Left ventricle myocardium superior (tissue), 1 donor: ENCODE measurements at places on chromosomes 7 and 10.

- no peak for DNase-seq
Observed at GRCh38 chr7:114481999-114482398, 67.4 kb downstream of the FOXP2 start.

- no peak for DNase-seq
Observed at GRCh38 chr7:77239471-77239870, 39.9 kb upstream of the FGL2 start.

DNA sequence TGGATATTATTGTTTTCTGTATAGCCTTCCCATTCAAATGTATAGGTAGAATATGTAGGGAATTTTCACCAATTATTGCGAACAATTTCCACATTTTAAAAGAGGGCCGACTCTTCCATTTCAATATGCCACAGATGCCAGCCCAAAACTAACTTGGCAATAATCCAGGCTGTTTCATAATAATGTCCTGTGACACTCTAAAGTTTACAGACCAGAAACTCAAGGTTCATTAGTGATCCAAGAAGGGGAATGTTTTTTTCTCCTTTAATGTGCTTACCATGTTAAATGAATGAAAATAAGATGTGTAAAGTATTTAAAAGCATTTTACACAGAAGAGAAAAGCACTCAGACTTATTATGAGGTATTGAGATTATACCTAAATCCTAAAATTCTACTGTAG, 63.0 kb upstream of the FAM3C start:
- no peak for DNase-seq

GRCh38 chr7:105261689-105262088, 127.0 kb downstream of the SRPK2 start:
- DNase-seq, result no peak

DNA sequence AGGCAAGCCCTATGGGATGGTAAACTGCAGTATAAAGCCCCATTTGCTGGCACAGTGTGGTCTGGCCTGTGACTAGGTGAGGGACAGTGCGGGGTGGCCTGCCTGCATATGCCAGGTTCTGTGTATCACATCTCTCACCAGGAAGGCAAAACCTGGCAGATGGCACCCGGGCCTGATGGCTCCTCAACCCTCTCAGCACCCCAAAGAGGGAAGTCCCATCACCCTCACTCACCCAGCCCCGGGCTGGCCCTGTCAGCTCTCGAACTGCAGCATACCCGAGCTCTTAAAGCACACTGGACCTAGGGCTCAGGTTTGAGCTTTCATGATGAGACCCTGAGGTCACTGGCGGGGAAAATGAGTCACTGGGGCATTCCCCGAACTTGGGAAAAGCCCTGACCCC, 130.5 kb downstream of the LHPP start:
- peak; percentile 12 for DNase-seq

GRCh38 chr7:126818393-126819196, 434.1 kb downstream of the GRM8 start:
- no peak for DNase-seq

DNA sequence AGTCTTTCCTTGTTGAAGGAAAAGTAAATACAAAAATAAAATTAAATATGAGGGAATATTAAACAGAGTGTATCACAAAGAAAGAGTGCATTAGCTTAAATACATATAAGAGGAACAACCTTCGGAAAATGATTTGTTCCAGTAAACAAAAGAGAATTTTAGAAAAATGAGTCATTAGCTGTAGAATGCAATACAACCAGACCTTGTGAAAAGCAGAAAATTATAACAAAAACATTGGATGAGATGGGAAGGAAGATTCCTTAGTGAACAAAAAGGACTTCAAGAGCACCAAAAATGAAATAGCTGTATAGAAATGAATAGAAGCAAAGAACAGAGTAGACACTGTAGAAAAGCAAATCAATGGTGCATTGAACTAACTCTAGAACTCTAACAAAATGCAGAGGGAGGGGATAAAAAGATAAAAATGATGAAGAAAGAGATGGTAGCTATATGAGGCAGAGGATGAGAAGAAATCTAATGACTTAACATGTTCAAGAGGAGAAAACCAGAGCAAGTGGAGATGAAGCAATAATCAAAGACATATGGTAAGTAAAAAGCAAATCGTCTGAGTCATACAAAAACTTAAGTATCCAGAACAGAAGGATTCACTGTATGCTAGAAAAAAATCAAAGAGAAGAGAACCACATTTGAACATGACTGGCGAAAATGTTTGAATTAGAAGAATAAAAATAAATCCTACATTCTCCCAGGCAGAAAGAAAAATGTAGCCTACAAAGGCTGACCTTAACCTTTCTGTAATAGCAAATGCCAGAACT, 190.5 kb downstream of the TMEM26 start:
- DNase-seq, result no peak

- DNase-seq, result no peak
Observed at GRCh38 chr10:92421550-92421949, 130.6 kb downstream of the MARCHF5 start.

GRCh38 chr7:607938-608337, 88.3 kb upstream of the PDGFA start:
- DNase-seq, result no peak

- no peak for DNase-seq
Observed at GRCh38 chr10:77512219-77512578, 125.4 kb downstream of the KCNMA1 start.

DNA sequence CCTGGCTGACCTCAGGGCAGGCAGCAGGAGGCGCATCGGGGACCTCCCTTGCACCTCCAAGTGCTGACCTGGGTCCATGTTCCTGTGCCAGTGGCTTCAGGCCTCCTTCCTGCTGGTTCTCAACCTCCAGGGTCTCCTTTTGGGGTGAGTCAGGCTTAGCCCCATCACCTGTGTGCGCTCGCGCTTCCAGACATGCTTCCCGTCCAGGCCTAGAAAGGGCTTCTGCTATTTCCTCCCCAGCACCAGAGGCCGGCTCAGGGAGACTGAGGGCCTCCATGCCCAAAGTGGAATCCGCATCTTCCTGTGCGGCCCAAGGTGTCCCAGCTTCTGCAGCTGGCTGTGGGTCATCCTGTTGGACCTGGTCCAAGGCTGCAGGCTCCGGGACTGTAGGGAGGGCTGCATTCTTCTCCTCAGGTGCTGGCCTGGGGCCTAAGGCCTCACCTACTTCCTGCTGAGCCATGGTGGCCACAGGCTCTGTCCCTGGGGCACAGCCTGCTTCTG, 5.9 kb downstream of the NACAD start:
- DNase-seq, result no peak

DNA sequence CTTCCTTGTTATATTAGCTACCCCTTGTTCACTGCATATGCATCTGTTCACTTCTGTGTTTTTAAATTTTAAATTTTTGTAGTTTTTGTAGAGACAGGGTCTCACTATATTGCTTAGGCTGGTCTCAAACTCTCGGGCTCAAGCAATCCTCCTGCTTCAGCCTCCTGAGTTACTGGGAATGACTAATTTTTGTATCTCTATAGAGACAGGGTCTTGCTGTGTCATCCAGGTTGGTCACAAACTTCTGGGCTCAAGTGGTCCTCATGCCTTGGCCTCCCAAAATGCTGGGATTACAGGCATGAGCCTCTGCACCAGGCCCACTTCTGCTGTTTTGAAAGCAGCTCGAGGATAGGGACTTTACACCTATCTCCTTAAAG, 64.6 kb downstream of the PRTFDC1 start:
- DNase-seq, result no peak

GRCh38 chr7:19928247-19928646, 154.8 kb upstream of the TMEM196 start:
- DNase-seq, result no peak

DNA sequence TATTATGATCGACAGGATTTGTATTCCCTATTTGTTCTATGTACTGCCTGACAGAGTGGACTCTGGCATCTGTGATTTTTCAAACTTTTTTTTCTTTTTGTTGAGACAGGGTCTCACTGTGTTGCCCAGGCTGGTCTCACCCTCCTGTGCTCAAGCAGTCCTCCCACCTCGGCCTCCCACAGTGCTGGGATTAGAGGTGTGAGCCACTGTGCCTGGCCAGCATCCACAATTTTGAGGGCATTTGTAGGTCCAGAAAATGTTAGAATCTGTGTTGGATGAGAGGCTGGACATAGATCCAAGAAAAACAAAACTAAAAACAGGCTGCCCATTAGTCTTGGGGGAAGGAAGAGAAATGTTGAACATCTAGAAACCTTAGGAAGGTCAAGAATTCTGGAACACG, 34.3 kb downstream of the SGPL1 start:
- no peak for DNase-seq

- DNase-seq, result no peak
Observed at GRCh38 chr7:30281263-30281662, 3.1 kb upstream of the ZNRF2 start.

DNA sequence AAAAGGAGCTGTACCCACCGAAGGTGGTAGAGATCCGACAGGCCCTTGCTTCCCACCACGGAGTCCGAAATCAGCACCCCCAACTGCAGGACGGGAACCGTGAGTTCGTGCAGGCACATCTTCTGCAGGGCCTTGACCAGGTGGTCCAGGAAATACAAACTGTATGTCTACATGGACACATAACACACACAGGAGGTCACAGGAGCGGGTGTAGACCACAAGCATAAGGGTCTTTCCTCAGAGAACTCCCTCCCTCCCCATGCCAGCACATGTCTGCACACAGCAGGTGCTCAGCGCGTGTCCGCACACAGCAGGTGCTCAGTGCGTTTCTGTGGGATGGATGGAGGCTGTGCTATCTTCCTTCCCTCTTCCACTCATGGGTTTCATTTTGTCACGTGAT, 69.7 kb downstream of the CFAP46 start:
- DNase-seq, result no peak

GRCh38 chr10:65501259-65501658, 1424.6 kb upstream of the LRRTM3 start:
- no peak for DNase-seq
